Thoracic aorta (tissue), 2 donors: ENCODE measurements at places on chromosomes 16 and 17. TPM values are rescaled to one million over a fixed set of nuclear protein-coding genes. Genes with fewer than 3 reads are reported as not detected.

The YBX2 gene
- not detected for total RNA-seq

The CFAP20 gene
- total RNA-seq: 52.5 TPM

The DNAAF8 gene
- total RNA-seq: not detected

The TAC4 gene
- total RNA-seq: not detected

The NUP88 gene
- total RNA-seq: 95.0 TPM

The FLYWCH1 gene
- total RNA-seq: 72.8 TPM

DNA sequence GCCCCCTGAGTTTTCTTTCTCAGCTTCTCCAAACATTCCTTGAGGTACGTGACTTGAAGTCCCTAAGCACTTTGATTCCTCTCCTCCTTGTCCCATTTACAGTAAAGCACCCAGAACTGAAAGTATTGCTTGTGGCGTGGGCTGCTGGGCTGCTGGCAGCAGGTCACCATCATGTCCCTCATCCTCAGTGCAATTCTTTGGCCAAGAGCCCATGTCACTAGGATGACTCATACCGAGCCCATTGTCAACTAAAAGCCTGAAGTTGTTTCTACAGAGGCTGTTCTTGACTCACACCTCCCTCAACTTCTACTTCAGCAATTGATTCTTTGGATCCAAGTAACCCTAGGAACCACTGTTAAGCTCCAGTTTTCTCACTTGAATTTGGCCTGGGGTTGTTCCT is 54.3 kb downstream of the KPNA2 start:
- no peaks in the 10 kb centered on the region for H3K27me3 ChIP-seq
- peaks cover 4% of the 10 kb centered on the region for H3K4me1 ChIP-seq
- no peak for DNase-seq
- H3K27ac ChIP-seq: no peak overlapping the region
- H3K36me3 ChIP-seq: no peaks in the 10 kb centered on the region
- no peak overlapping the region for H3K4me3 ChIP-seq

DNA sequence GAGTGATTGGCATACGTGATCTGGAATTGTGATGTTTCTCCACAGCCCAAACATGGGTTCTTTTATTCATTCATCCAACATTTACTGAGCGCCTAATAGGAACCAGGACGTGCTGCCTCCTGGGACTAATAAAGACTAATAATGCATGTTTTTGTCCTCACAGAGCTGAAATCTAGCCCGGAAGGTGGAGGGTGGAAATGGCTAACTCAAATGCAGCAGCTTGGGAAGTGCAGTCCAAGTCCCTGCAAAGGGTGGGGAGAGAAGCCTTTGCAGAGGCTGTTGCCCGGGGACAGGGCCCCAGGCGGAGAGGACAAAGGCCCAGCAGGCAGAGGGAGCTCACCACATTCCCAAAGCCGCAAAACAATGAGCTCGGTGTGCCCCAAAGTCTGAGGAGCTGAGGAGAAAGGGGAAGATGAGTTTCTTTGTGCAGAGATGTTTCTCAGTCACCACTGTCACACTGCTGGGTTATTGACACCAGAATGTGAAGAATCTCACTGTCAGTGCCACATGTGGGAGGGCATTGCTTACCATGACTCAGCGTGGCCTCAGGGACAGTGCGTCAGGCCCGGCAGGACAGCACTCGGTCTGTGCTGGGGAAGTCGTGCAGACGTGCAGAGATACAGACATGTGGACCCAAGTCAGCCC is 118.2 kb upstream of the CHMP6 start:
- no peak overlapping the region for H3K4me3 ChIP-seq
- no peak overlapping the region for H3K27ac ChIP-seq
- no peaks in the 10 kb centered on the region for H3K36me3 ChIP-seq

DNA sequence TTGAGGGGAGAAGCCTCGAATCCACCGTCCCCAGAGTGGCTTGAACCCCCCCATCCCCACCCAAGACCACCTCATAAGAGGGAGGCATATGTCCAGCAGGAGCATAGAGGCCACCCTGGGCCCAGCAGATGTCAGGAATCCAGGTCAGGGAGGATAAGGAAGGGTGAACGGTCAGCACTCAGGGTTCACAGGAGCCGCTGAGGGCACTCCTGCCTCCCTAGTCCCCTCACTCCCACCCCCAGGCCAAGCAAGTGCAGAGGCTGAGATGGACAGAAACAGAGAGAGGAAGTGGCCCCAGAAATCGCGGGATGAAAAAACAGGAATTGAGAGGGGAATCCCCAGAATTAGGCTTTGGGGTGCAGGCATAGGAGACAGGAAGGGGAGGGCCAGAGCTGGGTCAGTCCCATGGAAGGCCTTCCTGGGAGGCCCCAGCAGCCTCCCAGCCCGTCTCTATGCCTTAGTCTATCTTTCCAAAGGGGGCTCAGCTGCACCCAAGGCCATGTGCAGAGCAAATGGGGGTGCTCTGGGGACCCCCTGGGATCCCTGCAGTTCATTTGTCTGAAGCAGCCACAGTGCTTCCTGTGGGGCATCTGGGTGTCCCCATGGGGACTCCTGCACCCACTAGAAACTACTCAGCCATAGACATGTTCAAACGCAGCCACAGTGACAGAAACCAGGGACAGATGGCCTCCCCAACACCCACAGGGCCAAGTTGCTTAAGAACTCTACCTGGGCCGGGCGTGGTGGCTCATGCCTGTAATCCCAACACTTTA is 1.7 kb downstream of the CMTM3 start:
- H3K27me3 ChIP-seq: no peaks in the 10 kb centered on the region
- H3K4me1 ChIP-seq: peaks cover 9% of the 10 kb centered on the region
- H3K4me3 ChIP-seq: peak overlapping the region; percentile 90
- DNase-seq: no peak
- peaks cover 12% of the 10 kb centered on the region for H3K36me3 ChIP-seq

- no peaks in the 10 kb centered on the region for H3K36me3 ChIP-seq
- no peak overlapping the region for H3K27ac ChIP-seq
- DNase-seq: no peak
- H3K4me3 ChIP-seq: no peak overlapping the region
- H3K4me1 ChIP-seq: no peaks in the 10 kb centered on the region
These were observed 10.1 kb downstream of the GAS2L2 start for GRCh38 chr17:35742896-35743477.

GRCh38 chr16:4556580-4556979 is 440 bp downstream of the C16orf96 start:
- no peaks in the 10 kb centered on the region for H3K4me1 ChIP-seq
- no peak for DNase-seq
- H3K36me3 ChIP-seq: no peaks in the 10 kb centered on the region
- H3K27ac ChIP-seq: no peak overlapping the region

GRCh38 chr17:17666111-17666714 is 15.0 kb upstream of the RAI1 start:
- no peak for DNase-seq
- no peaks in the 10 kb centered on the region for H3K27me3 ChIP-seq
- peaks cover 5% of the 10 kb centered on the region for H3K4me1 ChIP-seq
- no peak overlapping the region for H3K27ac ChIP-seq
- no peaks in the 10 kb centered on the region for H3K36me3 ChIP-seq
- H3K4me3 ChIP-seq: no peak overlapping the region

DNA sequence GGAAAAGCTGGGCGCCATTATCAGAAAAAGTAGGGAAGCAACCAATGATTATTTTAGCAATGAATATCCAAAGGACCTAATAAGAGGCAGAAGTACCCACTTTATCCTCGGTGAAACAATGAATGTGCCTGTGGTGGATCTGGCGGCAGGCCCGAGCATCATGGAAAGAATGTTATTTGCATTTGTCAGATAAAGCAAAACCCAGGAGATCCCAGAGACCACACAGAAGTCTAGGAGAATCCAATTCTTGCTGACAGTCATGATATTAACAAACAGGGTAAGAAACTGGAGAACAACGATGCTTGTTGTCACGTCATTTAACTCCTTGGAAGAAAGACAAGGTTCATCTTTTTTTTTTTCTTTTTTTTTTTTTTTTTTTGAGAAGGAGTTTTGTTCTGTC is 12.0 kb upstream of the TNRC6A start:
- H3K4me1 ChIP-seq: peaks cover 38% of the 10 kb centered on the region
- no peak overlapping the region for H3K27ac ChIP-seq
- DNase-seq: no peak
- no peaks in the 10 kb centered on the region for H3K27me3 ChIP-seq
- H3K4me3 ChIP-seq: no peak overlapping the region

- peaks cover 64% of the 10 kb centered on the region for H3K4me1 ChIP-seq
- peak overlapping the region; percentile 64 for H3K27ac ChIP-seq
- no peaks in the 10 kb centered on the region for H3K36me3 ChIP-seq
- no peak for DNase-seq
These were observed 140.7 kb downstream of the XYLT1 start for GRCh38 chr16:17330044-17330443.

DNA sequence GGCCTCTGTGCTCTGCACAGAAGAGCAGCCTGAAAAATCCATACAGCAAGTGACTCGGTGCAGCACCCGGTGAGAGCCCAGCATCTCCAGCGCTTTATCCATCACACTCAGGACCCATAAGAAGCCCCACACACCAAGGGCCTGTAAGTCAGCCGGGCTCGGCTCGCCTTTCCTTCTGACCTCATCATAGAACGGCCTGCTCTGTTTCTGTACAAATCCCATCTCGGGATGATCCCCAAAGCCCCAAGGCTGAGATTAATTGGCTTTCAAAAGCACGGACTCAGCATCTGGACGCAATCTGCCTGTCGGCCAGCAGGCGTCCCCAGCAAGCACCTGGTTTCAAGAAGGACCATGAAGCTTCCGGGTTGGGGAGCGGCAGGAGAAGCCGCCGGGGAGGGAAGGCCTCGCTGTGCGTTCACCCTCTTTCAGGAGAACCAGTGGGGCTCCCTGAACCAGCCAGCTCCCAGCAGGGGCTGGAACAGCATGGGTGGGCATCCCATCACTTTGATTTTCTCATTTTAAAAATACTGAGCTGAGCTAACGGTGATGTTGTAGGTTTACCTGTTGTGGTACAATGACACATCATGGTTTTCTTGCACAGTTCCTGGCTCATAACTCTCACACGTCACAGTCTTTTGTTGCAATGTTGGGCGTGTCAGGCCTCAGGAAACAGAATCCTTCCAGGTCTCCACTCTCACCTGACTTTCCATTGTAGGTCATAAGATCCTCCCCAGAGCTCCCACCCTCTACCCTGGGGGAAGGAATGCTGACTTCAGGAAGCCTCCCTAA is 6.7 kb downstream of the CCDC57 start:
- H3K27ac ChIP-seq: no peak overlapping the region
- peaks cover 11% of the 10 kb centered on the region for H3K4me1 ChIP-seq
- peak overlapping the region; percentile 31 for H3K4me3 ChIP-seq
- DNase-seq: no peak
- H3K27me3 ChIP-seq: no peaks in the 10 kb centered on the region

DNA sequence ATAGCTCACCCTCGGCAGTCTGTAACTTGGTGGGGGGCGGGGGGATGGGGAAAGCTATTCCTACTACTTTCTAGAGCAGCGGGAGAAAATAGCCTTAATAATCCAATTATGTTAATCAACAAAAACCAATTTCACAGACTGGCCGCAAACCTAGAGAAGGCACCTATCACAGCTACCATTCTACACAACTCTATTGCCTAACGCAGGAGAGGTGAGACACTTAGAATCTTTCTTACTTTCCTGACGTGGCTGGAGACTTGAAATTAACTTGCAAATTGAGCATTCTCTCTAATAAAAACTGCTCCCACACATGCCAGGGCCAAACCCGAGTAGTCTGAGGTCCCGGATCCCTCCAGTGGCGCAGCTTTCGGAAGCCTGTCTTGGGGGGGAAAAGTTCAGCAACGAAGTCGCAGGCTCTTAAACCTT is 794 bp downstream of the SMG6 start:
- peak overlapping the region; percentile 99 for H3K4me3 ChIP-seq
- peaks cover 7% of the 10 kb centered on the region for H3K4me1 ChIP-seq
- peak overlapping the region; percentile 88 for H3K27ac ChIP-seq
- no peak for DNase-seq
- peaks cover 7% of the 10 kb centered on the region for H3K36me3 ChIP-seq

- no peaks in the 10 kb centered on the region for H3K36me3 ChIP-seq
- no peak overlapping the region for H3K27ac ChIP-seq
- H3K4me3 ChIP-seq: no peak overlapping the region
- H3K4me1 ChIP-seq: peaks cover 54% of the 10 kb centered on the region
These were observed 100.8 kb downstream of the ADCY9 start for GRCh38 chr16:4015275-4016004.

GRCh38 chr17:61381537-61381936 is 18.1 kb upstream of the TBX2 start:
- H3K4me1 ChIP-seq: peaks cover 7% of the 10 kb centered on the region
- DNase-seq: no peak
- no peak overlapping the region for H3K27ac ChIP-seq

DNA sequence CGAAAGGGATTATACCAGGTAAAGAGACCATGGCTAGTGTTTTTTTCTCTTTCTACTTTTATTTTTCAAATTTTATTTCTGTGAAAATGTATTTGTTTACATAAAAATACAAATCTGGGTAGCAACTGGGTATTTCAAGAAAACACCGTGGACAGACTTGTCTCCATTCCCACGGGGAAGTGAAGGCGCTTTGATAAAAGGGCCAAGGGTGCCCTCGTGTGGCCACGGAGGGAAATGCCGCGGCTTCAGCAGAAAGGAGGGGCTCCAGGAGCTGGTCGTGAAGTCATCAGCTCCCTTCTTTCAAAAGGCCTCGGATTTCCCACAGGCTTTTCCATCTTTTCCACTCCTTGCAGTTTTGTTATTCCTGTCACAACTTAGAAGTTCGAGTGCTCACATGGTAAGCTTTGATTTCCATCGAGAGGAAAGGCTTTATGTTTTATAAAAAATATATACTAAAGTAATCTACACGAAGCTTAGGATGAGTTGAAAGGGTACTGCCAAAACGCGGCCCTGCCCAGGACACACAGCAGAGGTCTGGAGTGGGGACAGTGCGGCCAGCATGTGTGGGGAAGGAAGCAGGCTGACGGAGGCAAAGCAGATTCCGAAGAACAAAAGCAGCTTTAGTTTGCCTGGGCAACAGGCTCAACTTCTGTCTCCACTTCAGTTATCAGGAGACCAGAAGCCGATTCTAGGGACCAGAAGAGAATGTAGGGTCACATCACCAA is 15.3 kb upstream of the MNT start:
- no peak overlapping the region for H3K4me3 ChIP-seq
- no peaks in the 10 kb centered on the region for H3K27me3 ChIP-seq
- H3K36me3 ChIP-seq: peaks cover 6% of the 10 kb centered on the region
- DNase-seq: peak; percentile 73
- no peak overlapping the region for H3K27ac ChIP-seq

- H3K27me3 ChIP-seq: no peaks in the 10 kb centered on the region
- no peaks in the 10 kb centered on the region for H3K4me1 ChIP-seq
- no peak overlapping the region for H3K4me3 ChIP-seq
- H3K27ac ChIP-seq: no peak overlapping the region
These were observed 50.3 kb downstream of the ZFPM1 start for GRCh38 chr16:88503374-88503770.

DNA sequence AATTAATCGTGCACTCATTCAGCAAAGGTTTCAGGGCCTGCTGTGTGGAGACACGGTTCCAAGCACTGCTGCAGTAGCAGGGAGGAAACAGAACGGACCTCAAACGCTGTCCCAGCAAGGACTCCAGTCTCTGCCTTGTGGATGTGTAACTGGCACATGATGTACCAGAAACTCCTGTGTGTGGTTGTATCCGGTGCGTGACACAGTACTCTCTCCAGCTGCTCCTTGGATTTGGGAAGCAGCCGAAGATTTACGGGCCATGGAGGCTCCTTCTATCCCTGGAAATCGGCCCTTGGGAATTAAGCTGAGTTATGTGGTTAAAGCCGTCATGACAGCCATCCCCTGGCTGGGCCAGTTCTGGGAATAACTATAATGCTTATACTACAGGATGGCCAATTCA is 8.5 kb upstream of the ANKRD11 start:
- H3K27ac ChIP-seq: no peak overlapping the region
- peaks cover 3% of the 10 kb centered on the region for H3K36me3 ChIP-seq
- no peak for DNase-seq
- H3K4me1 ChIP-seq: no peaks in the 10 kb centered on the region
- no peaks in the 10 kb centered on the region for H3K27me3 ChIP-seq
- no peak overlapping the region for H3K4me3 ChIP-seq
